Aorta (tissue), 5 donors: ENCODE measurements at places on chromosomes 3 and 15. TPM values are rescaled to one million over a fixed set of nuclear protein-coding genes. Genes with fewer than 3 reads are reported as not detected.

DNA sequence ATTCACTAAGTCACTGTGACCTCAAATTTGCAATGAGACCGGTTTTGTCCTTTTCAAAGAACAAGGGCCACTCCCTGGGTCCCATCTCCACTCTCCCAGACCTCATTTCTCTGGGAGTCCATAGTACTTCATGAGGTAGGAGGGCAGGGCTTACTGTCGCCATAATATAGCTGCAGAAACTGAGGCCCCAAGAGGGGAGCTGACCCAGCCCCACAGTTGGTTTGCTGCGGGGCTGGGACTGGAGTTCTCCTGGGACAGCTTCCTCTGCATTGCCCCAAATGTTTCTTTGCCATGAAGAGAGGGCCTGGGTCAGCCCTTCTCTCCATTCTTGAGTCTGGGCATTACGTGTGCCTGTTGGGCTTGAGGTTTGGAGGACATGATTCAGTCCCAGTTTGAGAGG, 60.1 kb downstream of the ITGA11 start:
- no peak for DNase-seq

SERF2 gene
- 733 TPM for total RNA-seq

DNA sequence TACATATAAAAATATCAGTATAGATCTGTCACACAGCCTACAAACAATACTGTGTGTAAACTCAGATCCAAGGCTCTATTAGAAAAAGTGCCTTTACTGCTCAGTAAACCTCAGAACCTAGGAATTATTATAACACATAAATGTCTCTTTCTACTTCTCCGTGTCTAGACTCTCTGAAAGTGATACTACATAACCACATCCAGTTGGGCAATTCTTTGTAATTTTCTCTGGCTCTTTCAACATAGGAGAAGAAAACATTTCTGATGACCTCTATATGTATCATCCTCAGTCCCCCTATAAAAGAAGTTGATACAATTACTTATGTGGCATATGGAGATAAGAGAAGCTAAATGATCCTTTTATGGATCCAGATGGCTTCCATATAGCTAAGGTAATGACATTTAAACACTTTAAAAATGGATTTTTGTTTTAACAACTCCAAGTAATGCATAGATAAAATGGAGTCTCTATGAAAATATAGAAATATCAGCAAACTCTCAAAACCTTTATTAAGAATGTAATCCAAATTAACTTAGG, 104.5 kb downstream of the LSAMP start:
- no peak for DNase-seq

GRCh38 chr3:50392101-50392715, 32.9 kb upstream of the TMEM115 start:
- no peak for DNase-seq

DNA sequence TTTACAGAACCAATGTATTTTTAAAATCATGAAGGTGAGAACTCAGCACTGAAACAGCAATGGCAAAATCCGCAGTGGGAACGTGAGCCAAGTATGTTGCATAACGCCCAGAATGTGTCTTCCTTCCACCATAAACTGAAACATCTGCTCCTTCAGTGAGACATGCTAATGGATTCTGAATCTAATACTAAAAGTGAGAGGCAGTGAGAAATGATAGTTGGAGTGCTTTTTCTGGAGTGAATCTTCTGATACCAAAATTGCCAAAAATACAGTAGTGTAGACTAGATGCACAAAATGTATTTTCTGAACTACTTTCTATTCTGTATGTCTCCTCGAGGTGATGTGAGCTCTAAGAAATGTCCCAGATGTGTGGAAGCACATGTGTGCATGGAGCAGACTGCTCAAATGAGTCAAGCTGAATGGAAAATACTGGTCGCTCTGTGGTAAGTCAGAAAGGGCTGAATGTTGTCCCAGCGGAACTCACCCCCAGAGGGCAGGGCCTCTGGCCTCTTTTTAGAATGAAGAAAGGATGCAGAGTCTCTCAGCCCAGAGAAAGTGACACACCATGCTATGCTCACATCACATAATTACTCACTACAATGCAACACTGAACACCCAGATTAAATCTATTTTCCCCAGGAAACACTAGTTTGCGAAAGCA, 73.0 kb downstream of the ATP10A start:
- DNase-seq: no peak

SLC22A14 gene
- total RNA-seq: 0.49 TPM

SLC27A2 gene
- total RNA-seq: 0.39 TPM

FMN1 gene
- 23.4 TPM for total RNA-seq

GRCh38 chr3:156606729-156607128, 51.8 kb upstream of the SSR3 start:
- DNase-seq: no peak

WDR72 gene
- 0.16 TPM for total RNA-seq

DNA sequence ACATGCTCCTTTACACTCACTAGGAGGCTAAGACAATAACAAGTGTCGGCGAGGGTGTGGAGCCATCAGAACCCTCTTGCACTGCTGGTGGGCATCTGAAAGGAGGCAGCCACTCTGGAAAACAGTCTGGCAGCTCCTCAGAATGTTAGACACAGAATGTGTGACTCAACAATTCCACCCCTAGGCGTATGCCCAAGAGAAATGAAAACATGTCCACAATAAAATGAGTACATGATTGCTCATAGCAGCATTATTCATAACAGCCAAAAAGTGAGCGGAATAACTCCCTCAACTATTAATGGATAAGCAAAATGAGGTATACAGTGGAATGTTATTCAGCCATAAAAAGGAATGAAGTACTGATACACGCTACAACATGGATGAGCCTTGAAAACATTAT, 57.8 kb downstream of the WNT7A start:
- DNase-seq: peak; percentile 31

DNA sequence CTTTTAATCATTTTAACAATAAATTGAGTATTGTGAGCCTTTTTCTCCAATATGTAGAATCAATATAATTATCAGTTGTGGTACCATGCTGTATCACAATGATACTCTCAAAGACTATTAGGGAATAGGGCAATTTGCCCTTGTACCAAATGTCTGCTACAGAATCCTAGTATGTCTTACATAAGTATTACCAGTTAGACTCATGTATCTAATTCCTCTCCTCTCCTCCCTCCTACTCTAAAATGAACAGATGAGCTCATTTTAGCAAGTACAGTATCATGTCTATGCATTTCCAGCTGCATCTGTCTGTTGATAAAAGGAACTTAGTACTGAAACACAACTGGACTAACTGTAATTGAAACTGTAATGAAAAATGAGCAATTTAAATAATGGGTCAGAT, 124.3 kb upstream of the ATP11B start:
- no peak for DNase-seq

DNA sequence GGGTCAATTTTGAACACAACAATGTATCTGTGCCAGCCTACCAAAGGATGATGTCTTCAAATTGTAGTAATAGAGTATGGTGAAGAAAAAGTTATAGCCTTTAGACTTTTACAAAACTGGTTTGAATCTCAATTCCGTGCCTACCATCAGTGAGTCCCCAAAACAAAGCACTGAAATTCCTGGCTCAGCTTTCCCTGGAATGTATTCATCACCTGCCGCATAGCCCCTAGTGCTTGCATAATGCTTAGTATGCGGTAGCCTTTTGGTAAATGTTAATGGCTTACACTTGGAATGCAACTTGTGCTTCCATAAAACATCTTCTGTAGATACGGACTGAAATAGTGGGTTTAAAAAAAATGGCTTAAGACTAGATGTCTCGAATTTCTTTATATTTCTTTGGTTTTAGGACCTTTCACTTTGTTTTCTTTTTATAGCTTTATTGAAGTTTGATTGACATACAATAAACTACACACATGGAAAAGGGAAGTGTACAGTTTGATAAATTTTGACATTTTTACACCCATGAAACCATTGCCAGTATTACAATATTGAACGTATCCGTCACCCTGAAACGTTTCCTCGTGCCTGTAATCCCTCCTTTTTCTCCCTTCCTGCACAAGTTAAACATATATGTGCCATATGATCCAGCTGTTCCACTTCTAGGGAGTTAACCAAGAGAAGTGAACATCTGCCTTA, 12.1 kb downstream of the SACM1L start:
- no peak for DNase-seq

DNA sequence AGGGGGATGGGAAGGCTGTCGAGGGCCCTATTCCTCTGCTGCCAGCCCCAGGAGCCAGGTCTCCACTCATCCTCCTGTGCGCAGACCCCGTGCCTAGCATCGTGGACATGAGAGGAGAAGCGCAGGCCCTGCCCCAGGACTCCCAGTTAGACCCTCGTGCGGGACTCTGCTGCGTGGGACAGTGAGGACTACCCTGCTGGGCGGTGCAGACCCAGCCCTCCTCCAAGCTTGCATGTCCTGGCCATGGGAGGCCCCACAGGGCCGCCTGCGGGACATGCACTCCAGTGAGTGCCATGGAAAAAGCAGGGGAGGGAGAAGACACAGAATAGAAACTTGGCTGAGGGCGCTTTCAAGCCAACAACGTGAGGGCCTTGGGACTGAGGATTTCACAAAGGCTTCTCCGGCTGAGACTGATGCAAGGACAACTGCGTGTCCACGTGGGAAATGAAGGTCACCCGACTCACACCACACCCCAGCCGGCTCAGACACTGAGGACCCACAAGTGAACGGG, 62.6 kb upstream of the IQSEC1 start:
- DNase-seq: peak; percentile 64

DNA sequence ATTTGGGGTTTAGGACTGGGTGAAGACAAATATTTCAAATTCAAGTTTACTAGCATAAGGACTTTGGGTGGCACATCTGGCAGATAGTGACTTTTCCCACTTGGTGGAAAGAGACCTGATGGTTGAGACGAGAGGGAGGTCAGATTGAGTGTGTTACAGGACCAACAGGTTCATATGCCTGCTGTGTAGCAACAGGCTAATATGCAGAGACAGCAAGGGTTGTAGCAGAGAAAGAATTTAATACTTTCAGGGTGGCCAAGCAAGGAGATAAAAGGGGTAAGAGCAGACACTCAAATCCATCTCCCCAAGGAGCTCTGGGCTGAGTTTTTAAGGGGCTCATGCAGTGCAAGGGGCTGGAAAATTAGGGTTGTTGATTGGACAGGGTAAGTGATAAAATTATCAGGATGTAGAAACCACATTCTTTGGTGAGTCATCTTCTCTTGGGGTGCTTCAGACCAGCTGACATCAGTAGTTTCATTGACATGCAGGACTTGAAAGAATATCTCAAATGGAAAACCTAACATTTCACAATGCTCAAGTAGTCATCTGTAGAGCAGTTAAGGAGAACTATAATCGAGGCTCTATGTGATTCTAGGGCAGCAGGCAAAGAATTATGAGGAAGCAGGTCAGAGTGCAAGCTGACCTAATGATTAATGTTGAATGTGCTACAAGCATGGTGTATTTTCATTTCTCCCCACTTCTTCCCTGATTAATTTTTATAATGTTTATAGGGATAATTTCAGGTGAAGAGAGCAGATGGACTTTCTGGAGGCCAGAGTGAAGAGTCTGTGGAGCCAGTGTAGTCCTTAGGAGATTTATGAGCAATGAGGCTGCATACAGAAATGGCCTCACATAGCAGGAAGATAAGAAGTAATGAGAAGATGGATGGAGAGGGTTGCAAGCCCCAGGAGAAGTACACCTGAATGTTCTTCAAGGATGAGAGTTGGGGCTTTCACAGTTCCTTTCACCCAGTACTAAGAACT, 13.7 kb downstream of the FOXB1 start:
- no peak for DNase-seq

GRCh38 chr3:7790141-7790540, 711.5 kb upstream of the LMCD1 start:
- no peak for DNase-seq

GASK1A gene
- total RNA-seq: 12.2 TPM

- DNase-seq: no peak
These were observed 232.8 kb upstream of the BHLHE40 start for GRCh38 chr3:4746241-4746958.

- no peak for DNase-seq
These were observed 18.1 kb upstream of the AGBL1 start for GRCh38 chr15:86061581-86061980.

GRCh38 chr3:182738583-182739411, 54.5 kb upstream of the ATP11B start:
- DNase-seq: no peak

GRCh38 chr3:114274929-114275328, 18.9 kb upstream of the TIGIT start:
- no peak for DNase-seq

DNA sequence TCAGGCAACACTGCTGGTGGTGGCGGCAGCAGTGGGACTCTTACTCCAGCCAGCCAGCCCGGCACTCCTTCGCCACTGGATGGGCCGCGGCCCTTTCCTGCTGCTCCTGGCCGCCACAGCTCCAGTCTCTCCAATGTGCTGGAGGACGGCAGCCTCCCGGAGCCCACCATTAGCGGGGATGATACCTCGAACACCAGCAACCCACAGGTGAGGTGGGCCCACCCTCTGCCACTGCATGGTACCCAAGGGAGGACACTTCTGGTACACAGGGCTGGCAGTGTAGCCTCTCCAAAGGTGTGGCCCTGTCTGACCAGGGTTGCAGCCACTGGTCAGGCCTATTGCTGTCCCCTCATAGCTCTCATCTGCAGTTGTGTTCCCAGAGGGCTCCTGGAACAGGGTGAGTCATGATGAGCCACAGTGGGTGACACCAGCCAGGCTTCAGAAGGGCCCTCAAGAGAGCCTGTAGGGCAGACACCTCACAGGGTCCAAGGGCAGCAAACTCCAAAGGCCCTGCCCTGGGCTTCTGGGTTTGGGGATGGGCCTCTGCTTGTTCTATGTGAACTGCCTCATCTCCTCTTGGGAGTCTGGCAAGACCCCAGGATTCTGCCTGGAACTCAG, 20.8 kb downstream of the NBEAL2 start:
- no peak for DNase-seq

DNA sequence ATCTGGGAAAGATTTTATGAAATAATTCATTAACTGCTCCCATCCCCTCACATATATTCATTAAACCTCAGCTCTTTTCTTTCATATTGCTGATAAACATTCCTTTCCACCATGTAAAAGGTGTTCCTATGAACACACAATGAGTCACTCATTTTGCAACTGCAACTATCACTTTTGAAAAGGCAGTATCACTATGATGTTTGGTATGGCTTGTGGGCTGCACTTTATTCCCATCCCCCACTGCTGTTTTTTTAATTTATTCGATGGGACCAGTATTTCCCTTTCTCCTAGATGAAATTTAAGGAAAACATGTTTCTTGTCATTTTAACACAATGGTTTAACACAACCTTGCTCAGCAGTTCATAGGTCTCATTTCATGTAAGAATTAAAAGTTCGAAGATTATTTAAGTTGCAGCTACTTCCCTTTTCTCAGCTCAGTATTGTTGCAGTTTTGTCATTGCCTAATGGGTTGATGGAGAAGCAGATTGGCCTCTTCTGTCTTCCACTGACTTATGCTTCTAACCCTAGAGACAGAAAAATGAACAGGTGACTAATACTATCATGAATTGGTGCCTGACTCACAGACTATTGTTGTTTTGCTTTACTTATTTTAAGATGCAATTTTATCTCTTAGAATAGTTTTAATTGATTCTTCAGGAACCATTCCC, 280.3 kb downstream of the ZPLD1 start:
- DNase-seq: no peak

SYNPR gene
- not detected for total RNA-seq

GRCh38 chr15:66747886-66748707, 46.1 kb downstream of the SMAD6 start:
- DNase-seq: no peak

GRCh38 chr3:144521131-144521530, 549.5 kb downstream of the DIPK2A start:
- no peak for DNase-seq

MESD gene
- 27.0 TPM for total RNA-seq

- DNase-seq: no peak
These were observed 4.3 kb upstream of the UBE2E2 start for GRCh38 chr3:23198801-23199200.

- no peak for DNase-seq
These were observed 518.8 kb downstream of the MECOM start for GRCh38 chr3:169144731-169145130.

GRCh38 chr3:154059833-154060232, 61.4 kb upstream of the ARHGEF26 start:
- no peak for DNase-seq

AHSG gene
- not detected for total RNA-seq
